ENCODE measurements at places on chromosomes 7 and 10.

GRCh38 chr7:40520986-40521738 lies 386.4 kb downstream of the SUGCT start:
- no peak for DNase-seq

DNA sequence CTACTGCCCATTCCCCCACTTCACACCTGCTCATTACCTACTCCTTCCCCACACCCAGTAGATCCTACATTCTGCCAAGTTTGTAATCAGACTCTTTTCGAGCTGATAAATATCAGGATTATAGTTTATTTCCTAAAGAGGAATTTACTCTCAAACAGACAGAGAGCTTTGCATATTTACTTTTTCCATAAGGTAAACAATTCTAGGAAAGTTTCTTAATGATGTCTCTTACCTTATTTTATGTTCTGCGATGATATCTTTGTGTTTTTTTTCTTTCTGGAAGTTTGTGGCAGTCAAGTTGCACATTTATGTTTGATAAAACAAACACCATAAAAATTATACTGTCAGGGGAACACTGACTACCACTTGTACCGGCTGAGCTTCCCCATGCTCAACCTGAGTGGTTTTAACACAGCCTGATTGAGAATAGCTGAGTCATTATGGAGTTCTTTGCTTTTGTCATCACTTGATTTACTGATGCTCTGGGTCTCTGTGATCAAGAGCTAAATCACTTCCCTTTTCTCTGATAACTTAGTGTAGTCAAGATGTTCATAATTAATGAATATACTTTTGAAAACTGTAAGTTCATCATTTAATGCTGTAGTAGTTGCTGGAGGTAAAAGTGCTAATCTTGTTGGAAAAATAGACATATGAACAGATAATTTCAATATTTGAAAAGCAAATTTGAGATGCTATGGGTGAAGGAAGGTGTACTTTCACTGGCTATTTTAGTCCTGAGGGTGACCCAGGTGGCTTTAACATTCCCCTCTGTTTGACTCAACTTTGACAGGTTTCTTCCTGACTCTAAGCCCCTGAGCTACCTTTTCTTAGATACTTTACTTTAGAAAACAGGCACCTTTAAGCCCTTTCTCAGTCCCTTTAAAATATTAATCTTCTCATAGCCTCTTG lies 1034.5 kb upstream of the LRRTM3 start:
- DNase-seq = no peak

DNA sequence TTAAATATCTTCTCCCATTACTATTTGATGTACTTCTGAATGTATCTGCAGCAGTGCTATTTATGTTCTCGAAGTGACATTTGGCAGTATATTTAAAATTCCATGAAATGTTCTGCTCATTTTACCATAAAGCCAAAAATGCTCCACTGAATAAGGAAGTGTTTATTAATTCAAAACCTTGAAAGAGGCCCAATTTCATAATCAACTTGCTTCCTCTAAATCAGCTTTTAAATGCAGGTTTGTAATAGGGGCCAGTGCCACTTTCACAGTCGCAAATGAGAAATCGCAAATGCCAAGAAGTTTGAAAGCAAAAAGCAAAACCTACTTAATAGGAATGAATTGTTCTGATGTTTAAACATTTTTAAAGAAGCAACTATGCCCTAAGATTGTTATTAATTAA lies 11.4 kb downstream of the NHLRC2 start:
- DNase-seq = no peak

GRCh38 chr7:64183126-64183742 lies 23.8 kb upstream of the ZNF735 start:
- DNase-seq = peak; percentile 35

DNA sequence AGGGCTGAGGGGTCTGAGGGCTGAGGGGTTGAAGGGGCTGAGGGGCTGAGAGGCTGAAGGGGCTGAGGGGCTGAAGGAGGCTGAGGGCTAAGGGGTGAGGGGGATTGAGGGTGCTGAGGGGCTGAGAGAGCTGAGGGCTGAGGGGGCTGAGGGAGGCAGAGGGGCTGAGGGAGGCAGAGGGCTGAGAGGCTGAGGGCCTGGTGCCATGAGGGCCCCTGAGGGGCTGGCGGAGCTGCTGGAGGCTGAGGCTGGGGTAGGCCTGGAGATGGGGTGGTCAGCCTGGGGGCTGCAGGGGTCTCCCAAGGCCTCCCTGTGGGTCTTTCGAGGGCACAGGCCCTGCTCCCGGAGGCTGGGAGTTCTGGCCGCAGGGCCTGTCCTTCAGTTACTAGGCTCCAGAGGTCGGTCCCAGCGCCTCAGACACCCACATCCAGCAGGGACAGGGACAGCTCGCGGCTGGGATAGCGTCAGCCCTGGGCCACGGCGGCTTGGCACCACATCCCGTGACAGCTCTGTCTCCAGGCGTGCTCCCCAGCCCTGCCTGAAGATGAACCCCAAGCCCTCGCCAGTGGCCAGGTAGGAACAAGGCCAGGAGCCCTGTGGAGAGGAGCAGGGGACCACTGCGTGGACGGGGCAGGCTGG lies 16.9 kb downstream of the MYO1G start:
- no peak for DNase-seq

DNA sequence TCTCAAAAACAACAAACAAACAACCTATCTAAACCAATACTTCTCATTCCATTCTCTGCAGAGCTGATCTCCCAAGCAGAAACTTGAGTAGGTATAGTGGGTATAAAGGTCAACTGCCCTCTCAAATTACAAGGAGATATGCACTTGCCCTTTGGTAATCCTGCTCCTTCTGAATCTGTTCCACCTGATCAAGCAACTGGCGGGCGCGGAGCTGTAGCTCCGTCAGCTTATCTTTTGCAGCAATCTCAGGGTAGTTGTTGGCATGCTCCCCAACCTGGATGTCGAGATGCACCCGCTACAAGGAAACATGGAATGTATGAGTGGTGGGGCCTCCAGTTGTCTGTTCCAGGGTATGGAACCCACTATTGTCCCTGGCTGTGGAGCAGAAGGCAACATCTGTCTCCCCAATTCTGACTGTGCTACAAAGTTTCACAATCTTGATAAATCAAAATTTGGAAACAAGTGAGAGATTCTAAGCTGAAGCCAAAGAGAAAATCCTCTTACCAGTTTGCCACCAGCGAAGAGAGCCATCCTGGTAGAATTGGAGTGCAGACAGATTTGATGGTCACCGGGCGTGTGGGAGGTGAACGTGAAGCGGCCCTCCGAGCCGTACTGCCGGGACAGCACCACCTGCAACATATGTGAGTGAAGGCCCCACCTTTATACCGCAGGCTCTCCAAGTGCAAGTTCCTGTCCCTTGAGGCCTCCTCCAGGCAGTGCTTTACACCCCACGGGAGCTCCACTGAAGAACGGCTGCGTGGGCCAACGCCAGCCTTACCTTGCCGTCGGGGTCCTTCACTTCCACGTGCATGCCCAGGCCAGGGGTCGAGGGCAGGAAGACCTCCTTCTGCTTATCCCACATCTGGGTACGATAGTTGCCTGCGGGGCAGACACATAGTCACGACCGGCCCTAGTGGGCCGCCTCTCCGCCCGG lies 819 bp downstream of the TMED4 start:
- DNase-seq = no peak

Measured in stimulated activated CD4-positive, alpha-beta T cell treated with anti-CD3 and anti-CD28 coated beads, TNF-alpha, amount 100 ng/mL, for 1 hour (primary cell).